ENCODE measurements at places on chromosomes 4 and X. TPM values are rescaled to one million over a fixed set of nuclear protein-coding genes. Genes with fewer than 3 reads are reported as not detected.

SLC6A14 gene
- not detected for total RNA-seq

FAM184B gene
- under 0.01 TPM for total RNA-seq

LRAT gene
- total RNA-seq = 0.36 TPM

UGT2B15 gene
- not detected for total RNA-seq
